Naive thymus-derived CD8-positive, alpha-beta T cell (primary cell): ENCODE measurements at places on chromosomes 16 and 17. TPM values are rescaled to one million over a fixed set of nuclear protein-coding genes. Genes with fewer than 3 reads are reported as not detected.

- DNase-seq = no peak
Measured at GRCh38 chr16:75107505-75107904, 9.1 kb downstream of the LDHD start.

DNA sequence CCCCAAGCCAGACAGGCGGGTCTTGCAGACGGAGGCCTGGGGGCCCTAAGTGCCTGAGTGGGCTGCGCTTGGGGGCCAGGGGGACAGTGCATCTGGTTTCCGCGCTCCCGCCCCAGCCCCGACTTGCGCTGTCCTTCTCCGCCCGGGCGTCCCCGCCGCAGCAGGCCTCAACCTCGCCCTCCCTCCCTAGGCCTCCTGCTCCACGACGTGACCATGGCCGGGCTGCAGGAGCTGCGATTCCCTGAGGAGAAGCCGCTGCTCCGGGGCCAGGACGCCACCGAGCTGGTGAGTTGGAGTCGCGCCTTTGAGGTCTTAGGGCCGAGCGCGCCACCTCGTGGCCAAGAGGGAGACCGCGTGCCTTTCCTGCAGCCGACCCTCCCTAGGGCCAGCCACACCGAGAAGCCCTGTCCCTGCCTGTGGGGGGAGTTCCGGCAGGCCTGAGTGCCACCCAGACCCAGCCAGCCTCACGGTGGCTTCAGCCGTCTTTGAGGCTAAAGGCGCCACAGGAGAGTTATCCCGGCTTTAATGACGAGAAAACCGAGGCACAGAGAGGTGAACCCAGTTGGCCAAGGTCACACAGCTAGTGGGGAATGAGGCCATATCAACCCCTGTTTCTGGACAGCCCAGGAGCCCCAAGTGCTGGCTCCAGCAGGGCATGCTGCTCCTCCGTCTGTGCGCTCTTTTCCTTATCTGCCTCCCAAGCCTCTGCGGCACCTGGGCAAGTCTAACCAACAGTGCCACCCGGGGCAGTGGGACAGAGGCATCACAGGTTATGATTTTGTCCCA is 12.2 kb upstream of the NDRG4 start:
- peak; percentile 72 for DNase-seq

The KRTAP4-8 gene
- not detected for total RNA-seq

DNA sequence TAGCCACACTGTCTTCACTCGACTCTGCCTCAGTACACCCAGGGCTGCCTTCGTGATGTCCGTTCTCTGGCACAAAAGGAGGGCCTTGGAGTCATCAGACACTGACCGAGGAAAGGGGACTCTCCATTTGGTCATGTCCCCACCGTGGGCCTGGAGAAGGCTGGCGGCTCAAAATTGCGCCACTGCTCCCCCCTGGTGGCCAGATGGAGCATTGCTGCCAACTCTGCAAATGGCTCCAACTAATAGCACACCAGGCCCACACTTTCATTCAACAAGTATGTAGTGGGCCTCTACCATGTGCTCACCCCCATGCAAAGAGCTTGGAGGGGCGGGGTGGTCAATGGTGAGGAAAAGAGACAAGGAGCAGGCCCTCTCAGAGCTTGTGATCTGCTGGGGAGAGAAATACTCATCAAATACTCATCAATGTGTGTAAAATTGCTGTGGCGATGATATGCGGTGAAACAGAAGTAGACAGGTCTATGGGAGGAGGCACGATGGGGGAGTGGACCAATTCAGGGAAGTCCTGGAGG is 5.2 kb upstream of the GRIN2C start:
- DNase-seq = peak; percentile 33

DNA sequence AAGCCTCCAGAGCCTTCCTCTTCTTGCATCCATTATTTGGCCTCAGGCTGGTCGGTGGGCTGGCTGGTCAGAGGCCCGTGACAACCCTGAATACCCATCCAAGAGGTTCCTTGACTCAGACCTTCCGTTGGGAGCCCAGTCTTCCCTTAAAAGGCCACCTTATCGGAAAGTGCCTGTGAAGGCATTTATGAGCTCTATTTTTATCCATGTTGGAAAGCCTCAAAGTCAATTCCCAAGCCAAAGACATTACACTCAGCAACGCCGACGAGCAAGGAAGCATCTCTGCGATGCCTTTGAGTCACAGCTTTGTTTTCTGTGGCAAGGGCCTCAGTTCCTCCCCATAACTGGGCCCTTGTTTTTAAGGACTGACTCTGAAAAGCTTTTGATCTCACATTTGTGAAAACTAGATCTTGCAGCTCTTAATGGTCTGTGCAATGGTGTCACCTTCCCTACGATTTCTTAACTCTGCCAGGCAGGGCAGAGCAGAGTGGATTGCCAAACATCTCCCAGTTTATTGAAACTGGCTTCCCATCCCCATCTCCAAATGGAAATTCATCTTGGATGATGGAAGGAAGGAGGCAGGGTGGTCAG is 13.3 kb upstream of the SPOP start:
- no peak for DNase-seq

The PFN1 gene
- 497 TPM for total RNA-seq
